ENCODE measurements at places on chromosomes 12 and 14.

- no peak for DNase-seq
These were observed 2.0 kb upstream of the ACTN1 start for GRCh38 chr14:68981139-68981538.

DNA sequence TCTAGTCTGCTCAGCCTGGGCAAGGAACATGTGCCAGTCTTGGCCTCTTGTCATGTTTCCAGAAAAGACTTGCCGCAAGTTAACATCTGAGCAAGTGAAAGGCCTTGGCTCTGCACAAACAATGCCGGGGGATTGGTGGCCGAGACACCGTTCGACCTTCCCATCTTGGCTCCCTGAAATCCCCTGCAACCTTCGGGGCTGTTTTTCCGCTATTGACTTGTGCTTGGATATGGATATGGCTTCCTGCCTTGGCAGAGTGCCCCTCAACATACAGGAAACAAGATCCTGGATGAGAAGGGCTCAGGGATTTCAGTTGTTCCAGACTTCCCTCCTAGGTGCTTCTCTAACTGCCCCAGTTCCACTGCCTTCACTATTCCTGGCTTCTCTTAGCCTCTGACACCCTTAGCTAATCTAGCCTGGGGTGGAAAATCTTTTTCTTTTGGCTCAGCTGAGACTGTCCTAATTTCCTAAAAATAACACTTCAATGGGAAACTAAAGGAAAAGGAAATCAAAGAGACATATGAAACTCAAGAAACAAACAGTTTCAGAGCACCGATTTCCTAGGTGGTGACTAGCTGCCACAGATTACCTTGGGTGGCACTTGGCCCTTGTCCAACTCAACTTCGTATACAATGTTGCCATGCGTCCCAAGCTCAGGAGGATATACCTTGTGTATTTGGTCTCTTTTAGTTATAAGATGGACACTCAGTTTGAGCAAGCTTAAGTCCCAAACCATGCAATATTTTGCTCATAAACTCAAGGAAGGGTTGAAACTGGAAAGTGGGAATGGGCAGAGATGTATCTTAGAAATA, 33.9 kb downstream of the RDH12 start:
- DNase-seq, result no peak

GRCh38 chr14:34935488-34935887, 47.3 kb upstream of the SRP54 start:
- no peak for DNase-seq

DNA sequence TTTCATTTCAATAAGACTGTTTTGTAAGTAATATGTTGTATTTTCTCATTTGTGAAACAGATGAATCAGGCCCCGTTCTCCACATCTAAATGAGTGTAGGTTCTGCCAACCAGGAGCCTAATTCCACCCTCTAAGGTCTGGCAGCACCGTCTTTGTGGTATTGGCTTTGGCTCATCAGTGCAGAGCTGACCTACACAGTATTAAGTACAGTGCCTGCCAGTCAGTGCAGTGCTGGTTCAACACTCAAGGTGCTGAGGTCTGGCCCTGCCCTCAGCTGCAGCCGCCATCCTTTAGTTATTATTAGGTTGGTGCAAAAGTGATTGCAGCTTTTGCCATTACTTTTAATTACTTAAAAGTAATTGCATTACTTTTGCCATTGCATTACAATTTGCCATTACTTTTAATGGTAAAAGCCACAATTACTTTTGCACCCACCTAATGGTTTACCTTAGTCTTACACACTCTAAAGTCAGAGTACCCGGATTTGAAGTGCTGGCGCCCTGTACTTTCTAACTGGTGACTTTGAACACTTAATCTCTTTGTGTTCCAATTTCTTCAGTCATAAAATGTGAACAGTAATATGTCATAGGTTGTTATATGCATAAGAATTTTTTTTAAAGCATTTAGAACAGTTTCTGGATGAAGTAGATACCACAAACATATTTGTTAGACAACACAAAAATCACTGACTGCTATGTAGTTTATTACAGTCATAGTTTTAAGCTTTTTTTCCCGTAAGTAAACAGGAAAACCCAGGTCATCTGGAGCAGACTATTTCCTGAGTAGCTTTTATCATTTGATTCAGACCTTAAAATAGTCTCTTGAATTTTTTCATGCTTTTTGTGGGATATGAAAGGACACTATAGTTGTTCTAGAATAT, 99.5 kb downstream of the SYNE2 start:
- no peak for DNase-seq

- no peak for DNase-seq
These were observed 21.3 kb upstream of the TSPAN9 start for GRCh38 chr12:3055704-3056467.

DNA sequence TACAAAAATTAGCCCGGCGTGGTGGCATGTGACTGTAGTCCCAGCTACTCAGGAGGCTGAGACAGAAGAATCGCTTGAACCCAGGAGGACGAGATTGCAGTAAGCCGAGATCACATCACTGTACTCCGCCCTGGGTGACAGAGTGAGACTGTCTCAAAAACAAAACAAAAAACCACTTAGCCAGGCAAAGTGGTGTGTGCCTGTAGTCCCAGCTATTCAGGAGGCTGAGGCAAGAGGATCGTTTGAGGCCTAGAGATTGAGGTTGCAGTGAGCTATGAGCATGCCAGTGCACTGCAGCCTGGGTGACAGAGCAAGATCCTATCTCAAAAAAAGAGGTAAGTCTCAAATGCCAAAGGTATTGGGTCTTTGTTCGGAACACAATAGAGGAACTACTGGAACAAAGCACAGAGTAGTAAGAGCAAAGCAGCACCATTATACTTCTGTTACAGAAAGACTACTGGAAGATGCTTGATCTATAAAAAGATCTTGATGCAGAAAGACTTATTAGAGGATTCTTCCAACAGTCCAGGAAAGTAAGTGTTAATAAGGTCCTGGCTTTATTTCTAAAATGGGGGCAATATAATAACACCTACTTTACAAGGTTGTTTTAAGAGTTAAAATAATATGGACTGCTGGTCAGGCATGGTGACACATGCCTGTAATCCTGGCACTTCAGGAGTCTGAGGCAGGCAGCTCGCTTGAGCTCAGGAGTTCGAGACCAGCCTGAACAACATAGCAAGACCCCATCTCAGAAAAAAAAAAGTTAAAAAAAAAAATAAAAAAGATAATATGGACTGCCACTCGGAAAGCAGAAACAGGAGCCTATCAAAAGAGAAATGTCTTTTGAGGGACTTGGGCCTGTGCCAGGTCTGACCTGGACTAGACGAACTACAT, 29.9 kb downstream of the BTBD7 start:
- DNase-seq, result no peak

DNA sequence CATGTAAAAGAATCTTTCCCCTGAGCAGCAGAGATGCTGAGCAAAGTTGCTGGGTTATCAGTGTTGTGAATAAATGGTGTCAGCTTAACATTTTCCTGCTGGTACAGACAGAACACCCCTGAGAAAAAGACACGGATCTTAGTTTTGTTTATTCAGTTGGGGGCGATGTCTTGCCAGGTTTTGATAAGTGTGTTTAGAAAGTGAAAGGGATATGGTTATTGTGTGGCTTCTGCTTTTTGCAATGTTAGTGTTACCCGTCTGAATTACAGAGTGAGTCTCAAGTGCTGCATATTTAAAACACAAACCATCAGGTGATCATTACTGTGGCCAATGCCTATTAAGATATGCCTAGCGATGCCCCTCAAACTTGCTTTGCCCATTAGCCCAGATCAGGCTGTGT, 864.6 kb upstream of the SEL1L start:
- no peak for DNase-seq

GRCh38 chr12:131101703-131102492, 148.2 kb downstream of the ADGRD1 start:
- no peak for DNase-seq

- DNase-seq, result no peak
These were observed 43.9 kb downstream of the IL31 start for GRCh38 chr12:122130150-122130549.

DNA sequence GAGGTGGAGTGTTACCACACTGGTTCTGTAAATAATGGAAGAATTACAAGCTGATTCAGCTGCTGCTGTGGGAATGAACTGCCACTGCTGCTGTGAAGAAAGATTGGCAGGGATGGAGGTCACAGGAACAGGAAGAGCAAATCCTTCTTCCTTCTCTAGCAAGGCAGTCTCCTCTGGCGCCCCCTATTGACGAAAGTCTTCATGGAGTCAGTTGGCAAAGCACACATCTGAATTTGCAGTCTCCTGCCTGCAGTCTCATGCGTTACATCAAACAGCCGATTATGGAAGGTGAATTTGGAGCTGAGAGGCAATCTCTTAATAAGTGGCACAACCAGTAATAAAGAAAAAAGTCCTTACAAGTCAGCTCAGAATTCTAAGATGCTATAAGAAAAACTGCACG, 106.0 kb upstream of the TMTC1 start:
- no peak for DNase-seq

GRCh38 chr12:51013441-51013840, 12.7 kb downstream of the SLC11A2 start:
- DNase-seq, result no peak

DNA sequence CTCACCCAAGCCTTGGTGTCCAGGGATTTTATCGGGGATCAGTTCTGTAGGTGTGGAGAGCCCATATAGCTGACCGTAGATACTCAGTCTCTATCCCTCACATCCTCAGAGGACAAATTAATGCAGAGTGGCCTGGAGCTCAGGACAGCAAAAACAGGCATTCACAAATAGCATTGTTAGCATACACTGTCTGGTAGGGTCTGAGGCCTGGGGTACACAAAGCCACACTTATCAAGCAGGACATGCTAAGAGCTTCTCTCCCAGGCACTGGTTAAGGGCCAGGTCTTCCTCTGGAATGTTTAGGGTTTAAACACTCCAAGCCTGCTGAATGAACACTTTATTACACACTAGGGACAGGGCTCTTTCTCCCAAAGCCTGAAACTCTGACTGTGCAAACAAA, 253.2 kb downstream of the NEDD1 start:
- DNase-seq, result no peak

DNA sequence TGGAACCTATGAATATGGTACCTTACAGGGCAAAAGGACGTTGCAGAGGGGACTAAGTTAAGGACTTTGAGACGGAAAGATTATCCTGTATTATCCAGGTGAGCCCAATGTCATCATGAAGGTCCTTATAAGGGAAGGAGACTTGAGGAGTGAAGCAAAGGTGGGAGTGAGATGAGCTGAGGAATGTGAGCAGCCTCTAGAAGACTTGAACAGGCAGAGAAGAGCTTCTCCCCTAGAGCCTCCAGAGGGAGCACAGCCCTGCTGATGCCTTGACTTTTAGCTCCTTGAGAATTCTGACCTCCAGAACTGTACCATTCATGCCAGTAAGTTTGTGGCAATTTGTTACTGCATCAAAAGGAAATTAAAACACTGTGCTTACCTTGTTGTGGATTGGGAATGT, 41.8 kb upstream of the DCD start:
- no peak for DNase-seq

- no peak for DNase-seq
These were observed 48.5 kb upstream of the OVCH1 start for GRCh38 chr12:29546000-29546399.

DNA sequence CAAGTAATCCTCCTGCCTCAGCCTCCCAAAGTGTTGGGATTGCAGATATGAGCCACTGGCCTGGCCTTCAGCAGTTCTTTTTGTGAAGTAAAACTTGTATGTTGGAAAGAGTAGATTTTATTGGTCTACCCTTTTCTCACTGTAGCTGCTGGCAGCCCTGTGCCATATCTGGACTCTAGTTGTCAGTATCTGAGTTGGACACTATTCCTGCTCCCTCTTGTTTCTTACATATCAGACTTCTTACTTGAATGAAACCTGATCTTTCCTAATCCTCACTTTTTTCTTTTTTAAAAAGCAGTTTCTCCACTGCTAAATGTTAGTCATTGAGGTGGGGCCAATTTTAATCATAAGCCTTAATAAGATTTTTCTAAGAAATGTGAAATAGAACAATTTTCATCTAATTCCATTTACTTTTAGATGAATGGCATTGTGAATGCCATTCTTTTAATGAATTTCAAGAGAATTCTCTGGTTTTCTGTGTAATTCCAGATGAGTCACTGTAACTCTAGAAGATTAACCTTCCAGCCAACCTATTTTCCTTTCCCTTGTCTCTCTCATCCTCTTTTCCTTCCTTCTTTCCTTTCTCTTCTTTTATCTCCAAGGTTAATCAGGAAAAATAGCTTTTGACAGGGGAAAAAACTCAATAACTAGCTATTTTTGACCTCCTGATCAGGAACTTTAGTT, 88.7 kb downstream of the APAF1 start:
- no peak for DNase-seq

GRCh38 chr12:11164384-11164783, 6.6 kb upstream of the SMIM10L1 start:
- no peak for DNase-seq
